Renal cortex interstitium (tissue), 15 donors: ENCODE measurements at places on chromosomes 2 and 18.

DNA sequence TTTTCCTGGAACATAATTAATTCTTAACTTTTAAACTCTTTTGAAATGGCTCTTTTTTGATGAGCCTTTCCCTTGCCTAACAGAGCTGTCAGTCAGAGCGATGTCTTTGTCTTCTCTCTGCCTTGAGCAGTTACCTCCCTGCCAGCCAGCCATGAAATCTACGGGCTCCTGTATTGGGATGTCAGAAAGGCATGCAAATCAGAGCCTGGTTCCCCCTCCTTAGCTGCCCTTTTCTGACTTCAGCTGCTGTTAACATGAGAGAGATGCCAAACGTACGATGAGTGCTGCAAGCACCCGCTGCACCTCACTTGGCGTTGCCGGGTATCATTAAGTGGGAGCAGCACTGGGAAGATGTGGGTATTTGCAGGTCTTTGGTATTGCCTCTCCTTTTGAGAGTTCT, 131.4 kb upstream of the BOD1L2 start:
- no peak for DNase-seq

DNA sequence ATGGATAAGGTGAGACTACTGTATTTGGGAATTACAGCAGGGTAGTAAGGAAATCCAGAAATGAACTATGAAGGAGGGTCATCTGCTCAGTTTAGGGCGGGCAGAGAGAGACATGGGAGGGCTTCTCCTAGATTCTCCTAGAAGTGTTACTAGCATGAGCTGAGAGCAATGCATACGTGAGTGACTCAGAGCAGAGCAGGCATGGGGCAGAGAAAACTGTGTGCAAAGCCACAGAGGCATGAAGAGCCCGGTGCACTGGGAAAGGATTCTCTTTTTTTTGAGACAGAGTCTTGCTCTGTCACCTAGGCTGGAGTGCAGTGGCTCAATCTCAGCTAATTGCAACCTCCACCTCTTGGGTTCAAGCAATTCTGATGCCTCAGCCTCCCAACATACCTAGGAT, 116.2 kb downstream of the SOCS6 start:
- no peak for DNase-seq

DNA sequence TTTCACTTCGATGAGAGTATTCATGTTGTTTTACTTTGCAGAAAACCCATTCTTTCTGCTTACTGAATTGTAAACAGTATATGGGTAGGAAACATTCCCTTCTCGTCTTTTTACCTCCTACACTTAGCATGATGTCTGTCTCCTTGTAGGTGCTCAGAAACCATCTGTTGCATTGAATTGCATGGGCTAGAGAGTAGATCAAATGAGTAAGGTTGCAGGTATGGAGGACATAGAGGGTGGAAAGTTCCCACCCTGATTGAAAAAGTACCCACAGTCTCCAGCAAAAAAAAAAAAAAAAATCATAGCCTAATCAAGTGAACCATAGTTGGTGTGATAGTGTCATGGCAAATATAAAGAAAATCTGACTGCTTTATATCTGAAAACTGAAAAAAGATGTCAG, 1.7 kb downstream of the CYTIP start:
- no peak for DNase-seq

DNA sequence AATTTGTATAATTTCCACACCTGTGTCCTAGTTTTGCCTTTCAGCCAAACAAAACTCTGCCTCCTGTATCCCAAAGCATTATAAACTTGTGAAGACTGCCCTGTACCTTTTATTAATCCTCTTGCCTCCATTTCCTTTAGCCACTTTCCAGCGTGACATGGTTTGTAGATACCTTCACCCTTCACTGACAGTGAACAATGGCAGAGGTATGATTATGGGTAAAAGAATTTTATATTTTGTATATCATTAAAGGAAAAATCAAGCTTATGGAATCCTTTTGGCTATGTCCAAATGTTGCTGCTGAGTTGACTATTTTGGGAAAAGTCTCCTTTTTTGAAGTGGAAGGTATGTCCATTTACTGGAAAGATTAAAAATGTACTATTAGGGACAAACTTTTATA, 251.7 kb downstream of the HNMT start:
- no peak for DNase-seq

GRCh38 chr2:34104601-34105000, 505.5 kb upstream of the FAM98A start:
- no peak for DNase-seq

GRCh38 chr2:228079194-228079593, 102.3 kb downstream of the SPHKAP start:
- DNase-seq: no peak

- no peak for DNase-seq
Measured at GRCh38 chr2:84686783-84687476, 170.6 kb downstream of the DNAH6 start.

DNA sequence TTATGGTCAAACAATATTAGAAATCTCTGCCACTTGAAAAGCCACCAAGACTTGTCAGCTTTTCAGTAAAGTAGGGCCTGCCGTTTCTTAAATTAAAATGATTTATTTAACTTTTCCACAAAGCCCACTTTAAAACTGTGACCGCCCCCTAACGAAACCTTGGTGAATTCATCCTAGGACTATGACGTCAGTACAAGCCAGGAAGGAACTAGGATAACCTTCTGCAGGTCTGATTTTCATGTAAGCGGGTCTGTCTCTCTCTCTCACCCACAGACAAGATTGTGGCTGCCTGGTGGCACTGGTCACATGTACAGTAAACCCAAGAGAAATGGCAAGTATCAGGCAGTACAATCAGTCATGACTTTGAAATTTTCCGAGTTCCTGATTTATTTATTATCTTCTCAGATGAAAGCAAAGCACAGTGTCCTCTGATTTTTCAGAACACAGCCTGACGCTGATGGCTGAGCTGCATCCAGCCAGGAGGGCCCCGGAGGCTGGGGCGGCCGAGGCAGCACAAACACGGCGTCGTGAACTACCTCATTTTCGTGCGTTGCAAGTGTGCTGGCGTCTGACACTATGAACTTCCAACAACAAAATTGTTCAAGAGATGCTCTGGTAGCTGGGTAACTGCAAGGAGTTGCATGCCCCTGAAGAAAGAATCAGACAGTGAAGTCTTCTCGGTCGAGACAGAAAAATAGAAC, 18.9 kb downstream of the SALL3 start:
- DNase-seq: no peak

DNA sequence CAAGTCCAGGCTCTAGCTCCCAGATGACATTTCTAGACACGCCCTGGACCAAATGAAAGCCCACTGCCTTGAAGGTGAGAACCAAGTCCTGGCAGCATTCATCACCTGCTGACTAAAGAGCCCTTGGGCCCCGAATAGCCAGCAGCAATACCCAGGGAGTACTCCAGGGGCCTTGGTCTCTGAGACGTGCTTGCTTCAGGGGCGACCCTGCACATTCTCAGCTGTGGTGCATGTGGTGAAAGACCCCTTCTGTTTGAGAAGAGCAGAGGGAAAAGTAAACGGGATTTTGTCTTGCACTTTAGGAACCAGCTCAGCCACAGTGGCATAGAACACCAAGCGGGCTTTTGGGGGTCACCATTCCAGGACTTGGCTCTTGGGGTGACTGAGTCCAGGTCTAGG, 260.5 kb upstream of the MYT1L start:
- no peak for DNase-seq

- DNase-seq: no peak
Measured at GRCh38 chr2:61993422-61994024, 88.0 kb downstream of the COMMD1 start.

DNA sequence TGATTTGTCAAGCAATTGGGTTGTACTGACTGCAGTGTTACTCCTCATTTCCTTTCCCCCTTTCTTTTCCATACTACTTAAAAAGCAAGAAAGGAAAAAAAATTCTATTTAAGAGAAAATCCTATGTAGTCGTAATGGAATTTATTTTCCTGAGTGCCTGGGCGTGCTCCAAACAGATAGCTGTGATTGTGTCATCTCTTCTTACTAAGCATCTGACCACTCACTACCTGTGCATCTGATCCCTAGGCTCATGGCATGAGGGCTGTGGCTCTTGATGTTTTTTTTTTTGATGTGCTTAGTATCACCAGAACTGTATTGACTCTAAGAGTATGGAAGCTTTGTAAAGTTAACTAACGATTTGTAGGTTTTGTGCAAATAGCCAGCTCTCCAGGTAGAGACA, 19.0 kb downstream of the CRIM1 start:
- DNase-seq: no peak

GRCh38 chr2:25853038-25853638, 25.1 kb downstream of the ASXL2 start:
- DNase-seq: no peak

- no peak for DNase-seq
Measured at GRCh38 chr2:232133078-232133477, 171.6 kb downstream of the DIS3L2 start.

- no peak for DNase-seq
Measured at GRCh38 chr2:74653589-74653984, 460 bp upstream of the SEMA4F start.

DNA sequence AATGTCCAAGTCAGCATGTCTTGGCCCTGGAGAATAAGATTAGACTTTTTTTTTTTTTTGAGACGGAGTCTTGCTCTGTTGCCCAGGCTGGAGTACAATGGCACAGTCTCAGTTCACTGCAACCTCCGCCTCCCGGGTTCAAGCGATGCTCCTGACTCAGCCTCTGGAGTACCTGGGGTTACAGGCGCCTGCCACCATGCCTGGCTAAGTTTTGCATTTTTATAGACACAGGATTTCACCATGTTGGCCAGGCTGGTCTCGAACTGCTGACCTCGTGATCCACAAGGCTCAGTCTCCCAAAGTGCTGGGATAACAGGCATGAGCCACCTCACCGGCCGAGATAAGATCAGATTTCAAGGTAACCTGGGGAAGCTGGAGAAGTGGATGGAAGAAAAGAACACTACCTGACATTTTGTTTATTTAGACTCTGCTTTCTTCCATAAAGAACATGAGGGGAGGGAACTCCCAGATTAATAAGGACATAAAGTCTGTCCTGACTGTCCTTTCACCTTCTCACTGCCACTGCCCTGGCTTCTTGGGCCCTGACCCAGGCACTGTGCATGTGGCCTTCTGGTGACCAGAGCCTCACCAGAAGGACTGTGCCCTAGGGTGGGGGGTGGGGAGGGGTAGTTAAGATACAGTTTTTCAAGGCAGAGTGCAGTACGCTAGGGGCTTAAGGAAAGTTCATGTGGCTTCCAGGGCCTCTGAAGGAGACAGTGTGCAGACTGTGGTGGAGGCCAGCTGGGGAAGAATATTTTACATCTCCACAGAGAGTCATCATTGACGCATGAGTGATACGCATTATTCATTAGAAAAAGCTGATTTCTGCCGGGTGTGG, 4.8 kb upstream of the IMPA2 start:
- DNase-seq: no peak

- no peak for DNase-seq
Measured at GRCh38 chr2:47070155-47070919, 84.8 kb downstream of the STPG4 start.

- DNase-seq: no peak
Measured at GRCh38 chr2:201320701-201321100, 36.4 kb downstream of the FLACC1 start.
